ENCODE measurements at places on chromosomes 16 and 17.

GRCh38 chr17:12927541-12928425 is 90.0 kb downstream of the ELAC2 start:
- peak; percentile 72 for DNase-seq

GRCh38 chr17:57045868-57046704 is 39.0 kb upstream of the AKAP1 start:
- DNase-seq, result no peak

GRCh38 chr17:32285746-32286517 is 20.3 kb downstream of the RHBDL3 start:
- DNase-seq, result no peak

- DNase-seq, result no peak
Observed at GRCh38 chr16:48608871-48609651, 919 bp downstream of the N4BP1 start.

GRCh38 chr17:81285179-81285878 is 9.8 kb downstream of the SLC38A10 start:
- peak; percentile 94 for DNase-seq

DNA sequence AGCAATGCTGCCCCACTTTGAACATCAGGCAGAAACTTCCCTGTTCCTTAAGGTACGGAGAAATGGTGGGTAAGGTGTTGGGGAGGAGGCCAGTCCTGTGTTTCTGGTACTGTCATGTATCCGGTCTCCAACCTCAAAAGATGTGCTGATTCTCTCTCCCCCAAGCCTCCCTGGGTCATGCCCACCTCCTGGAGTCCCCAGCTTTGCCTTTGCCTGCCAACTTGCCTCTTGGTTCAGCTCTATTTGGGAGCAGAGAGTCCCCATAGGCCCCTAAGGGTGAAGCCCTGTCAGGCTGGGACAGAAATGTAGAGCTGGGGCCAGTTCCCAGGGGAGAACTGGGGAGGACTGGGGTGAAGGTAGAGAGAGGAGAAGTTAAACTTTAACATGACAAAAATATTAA is 1.6 kb upstream of the TBX21 start:
- DNase-seq, result no peak

GRCh38 chr17:35900708-35901480 is 20.7 kb upstream of the CCL5 start:
- DNase-seq, result no peak

GRCh38 chr16:67731753-67732095 is 12.6 kb upstream of the GFOD2 start:
- DNase-seq, result no peak

DNA sequence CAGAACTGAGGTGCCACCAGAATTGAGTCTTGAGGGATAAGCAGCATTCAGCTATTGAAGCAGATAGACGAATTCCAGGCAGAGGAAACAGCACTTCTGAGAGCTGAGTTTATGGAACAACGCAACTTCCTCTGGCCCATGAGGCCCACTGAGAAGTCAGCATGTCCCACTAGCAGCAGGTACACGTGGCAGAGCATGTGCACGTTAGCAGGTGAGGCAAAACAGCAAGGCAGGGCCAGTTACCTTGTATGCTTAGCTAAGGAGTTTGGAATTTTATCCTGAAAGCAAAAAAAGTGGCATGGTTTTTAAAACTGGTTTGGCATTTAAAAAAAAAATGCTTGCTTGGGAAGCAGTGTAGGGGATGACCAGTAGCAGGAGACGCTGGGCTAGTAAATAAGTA is 305.6 kb downstream of the CPPED1 start:
- no peak for DNase-seq

DNA sequence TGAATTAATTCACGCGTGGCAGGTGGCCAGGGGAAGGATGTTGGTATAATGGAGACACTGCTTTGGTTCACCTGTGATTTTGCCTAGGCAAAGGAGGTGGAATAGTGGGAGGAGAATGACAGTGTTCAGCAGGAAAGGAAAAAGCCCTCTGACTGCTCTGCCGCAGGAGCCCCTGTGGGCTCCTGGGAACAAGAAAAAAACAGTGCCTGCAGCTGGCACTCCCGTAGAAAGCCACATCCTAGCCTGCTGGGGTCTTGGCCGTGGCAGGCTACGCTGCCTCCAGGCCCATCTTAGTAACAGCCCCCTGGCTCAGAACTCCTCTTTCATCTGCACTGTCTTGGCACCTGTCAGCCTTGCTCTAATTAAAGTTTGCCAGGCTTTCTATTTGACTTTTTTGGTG is 20.6 kb downstream of the ADORA2B start:
- DNase-seq, result no peak

DNA sequence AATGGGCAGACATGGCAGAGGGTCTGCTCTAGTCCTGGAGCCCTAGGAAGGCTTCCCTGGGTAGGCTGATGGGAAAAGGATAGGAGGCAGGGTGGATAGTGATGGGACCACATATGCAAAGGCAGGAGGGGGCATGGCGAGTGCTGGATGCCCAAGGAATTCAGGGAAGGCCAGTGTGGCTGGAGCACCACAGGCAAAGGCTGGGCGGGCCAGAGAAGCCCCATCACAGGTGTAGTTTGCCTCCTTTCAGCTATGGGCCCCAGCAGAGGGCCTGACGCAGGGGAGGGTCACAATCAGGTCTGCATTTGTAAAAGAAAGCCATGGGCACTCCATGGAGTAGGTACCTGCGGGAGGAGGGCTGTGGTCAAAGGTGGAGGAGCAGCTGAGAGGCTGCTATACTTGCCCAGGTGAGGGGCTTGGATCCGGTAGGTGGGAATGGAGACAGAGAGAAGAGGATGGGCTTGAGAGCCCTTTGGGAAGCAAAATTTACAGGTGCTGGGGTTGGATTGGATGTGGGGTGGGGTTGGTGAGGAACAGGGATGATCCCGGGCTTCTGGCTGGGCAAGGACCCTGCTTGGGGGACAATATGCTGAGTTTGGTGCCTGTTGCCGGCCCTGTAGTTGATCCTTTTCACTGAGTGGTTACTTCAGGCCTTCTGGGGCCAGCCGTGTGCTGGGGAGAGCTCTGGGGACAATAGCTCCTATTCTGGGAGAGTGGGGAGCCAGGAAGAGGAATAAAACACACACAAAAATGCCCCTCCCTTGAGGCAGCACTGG is 6.5 kb upstream of the COL1A1 start:
- no peak for DNase-seq

DNA sequence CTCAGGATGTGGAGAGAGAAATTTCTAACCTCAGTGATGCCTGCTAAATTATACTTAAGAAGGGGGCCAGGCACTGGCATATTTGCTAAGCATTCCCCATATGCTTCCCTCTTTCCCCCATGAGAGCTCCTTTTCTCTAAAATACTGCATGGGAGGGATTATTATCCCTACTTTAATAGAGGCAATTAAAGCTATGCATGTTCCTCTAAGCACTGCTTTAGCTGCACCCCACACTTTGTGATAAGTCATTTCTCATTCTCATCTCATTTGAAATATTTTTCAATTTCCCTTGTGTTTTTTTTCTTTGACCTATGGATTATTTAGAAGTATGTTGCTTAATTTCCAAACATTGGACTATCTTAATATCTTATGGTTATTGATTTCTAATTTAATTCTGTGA is 72.1 kb upstream of the CIBAR2 start:
- DNase-seq, result no peak

DNA sequence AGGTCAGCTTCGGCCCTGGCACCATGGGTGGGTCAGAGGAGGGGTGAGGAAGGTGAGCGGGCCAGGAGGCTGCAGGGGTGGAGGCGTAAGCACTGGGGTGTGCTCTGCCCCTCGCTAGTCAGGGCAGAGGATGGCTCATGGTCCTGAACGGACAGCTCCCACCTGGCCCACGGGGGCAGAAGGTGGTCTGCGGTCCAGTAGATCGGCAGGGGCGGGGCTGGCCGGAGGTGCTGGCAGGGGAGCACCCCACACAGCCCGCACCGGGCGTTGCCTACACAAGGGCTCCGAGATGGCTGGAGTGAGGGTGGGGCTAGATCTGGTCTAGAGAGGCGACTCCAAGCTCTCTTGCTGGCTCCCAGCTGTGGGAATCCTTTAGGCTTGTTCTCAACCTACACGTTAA is 8.2 kb downstream of the NPTX1 start:
- no peak for DNase-seq

DNA sequence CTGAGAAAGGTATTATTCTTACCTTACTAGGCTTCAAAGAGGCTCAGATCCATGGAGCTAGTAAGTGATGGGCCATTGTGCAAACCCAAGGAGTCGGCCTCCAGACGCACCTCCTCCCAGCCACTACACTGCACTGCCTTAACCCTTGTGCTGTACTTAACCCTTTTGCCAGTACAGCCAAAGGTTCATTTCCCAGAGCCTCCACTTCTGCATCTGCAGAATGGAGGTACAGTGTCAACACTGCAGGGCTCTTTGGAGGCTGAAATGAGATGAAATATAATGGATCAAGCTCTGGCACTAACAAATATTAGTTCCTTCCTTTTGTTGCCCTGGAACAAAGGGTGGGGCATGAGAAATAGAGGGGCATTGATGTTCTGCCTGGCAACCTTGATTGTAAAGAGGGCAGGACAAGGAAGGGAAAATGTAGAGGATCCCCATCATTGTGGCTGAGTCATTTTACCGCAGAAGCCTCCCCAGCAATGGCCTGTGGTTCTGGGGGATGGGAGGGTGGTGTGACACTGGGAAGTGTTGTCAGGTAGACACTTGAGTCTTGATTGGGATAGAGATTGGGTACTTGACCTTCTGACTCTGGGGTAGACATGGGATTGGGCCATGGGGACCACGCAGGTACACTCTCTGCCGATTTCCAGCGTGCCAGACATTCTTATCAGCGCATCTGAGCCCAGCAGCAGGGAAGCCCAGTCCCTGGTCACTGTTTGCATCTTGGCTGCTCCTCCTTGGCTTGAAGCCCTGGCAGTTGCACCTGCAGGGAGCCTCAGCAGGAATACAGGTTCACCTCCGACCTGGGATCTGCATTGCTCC is 84.0 kb downstream of the MSI2 start:
- no peak for DNase-seq

DNA sequence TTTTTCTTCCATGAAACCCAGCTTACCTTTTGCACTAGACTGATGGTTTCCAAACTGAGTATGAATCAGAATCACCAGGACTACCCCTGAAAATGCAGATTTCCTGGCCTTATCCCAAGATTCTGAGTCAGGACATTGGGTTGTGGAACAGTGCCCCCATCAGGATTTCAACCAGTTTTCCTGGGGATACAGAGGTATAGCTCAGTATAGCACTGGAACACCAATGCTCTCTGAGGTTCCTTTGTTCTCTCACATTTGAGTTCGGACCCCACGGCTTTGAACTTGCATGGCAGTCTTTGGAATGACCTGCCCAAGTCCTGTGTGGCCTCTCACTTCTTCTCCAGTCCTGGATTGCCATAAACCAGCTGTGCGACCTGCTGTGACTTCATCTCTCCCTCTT is 12.8 kb upstream of the CCL8 start:
- peak; percentile 89 for DNase-seq

- no peak for DNase-seq
Observed at GRCh38 chr17:74446551-74447500, 14.9 kb downstream of the GPRC5C start.

GRCh38 chr17:78669256-78669974 is 92.2 kb upstream of the DNAH17 start:
- no peak for DNase-seq

DNA sequence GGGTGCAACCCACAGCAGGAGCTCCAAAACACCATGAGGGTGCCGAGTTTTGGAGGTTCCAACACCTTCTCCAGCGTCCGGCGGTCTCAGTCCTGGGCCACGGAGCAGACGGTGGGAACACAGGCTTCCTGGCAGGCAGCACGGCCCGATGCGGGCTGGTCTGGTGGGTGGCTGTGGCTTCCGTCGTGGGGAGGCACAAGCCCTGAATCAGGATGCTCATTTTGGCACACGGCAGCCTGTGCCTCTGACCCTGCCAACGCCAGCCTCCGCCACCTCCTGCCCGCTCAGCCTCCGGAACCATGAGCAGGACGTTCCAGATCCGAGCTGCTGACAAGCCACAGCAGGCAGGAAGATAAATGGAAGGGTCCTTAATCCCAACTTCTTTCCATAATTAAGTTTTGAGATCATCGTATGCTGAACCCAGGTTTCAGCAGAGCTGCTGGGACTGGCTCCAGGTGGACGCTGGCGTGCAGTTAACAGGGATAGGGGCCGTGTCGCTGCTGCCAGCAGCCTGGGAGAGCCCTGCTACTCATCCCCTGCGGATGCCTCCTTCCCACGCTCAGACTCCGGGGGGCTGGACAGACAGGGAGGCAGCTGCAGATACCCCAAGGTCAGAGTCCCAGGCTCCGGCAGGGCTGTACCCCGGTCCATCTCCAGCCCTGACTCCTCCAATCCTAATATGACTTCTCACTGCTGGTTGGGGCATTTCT is 136.6 kb downstream of the ENGASE start:
- DNase-seq, result no peak

GRCh38 chr16:78069913-78070312 is 29.5 kb upstream of the WWOX start:
- DNase-seq, result no peak

DNA sequence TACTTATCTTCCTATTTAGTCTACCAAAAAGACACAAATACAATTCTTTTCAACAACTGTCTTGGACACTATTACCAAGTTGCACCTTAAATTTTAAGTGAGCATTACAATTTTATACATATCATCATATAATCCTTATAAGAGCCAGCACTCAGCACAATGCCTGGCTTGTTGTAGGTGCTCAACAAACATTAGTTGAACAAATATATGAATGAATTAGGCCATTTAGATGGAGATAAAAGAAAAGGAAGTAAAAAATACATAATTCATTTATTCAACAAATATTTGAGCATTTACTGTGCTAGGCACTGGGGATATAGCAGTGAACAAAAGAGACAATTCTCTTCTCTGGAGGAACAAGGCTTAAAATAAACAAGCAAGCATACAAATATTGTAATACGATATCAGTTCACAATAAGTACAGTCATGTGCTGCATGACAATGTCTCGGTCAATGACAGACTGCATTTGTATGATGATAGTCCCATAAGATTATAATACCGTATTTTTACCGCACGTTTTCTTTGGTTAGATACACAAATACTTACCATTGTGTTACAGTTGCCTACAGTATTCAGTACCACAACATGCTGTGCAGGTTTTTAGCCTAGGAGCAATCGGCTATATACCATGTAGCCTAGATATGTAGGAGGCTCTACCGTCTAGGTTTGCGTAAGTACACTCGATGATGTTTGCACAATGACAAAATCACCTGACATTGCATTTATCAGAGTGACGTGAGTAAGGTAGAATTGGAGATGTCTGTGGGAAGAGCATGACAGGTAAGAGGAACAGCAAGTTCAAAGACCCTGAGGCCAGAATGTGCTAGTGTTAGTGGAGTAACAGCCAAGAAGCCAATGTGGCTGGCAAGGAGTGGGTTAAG is 86.4 kb upstream of the HS3ST2 start:
- DNase-seq, result no peak

- DNase-seq, result no peak
Observed at GRCh38 chr17:33469911-33470310, 176.8 kb upstream of the ASIC2 start.

DNA sequence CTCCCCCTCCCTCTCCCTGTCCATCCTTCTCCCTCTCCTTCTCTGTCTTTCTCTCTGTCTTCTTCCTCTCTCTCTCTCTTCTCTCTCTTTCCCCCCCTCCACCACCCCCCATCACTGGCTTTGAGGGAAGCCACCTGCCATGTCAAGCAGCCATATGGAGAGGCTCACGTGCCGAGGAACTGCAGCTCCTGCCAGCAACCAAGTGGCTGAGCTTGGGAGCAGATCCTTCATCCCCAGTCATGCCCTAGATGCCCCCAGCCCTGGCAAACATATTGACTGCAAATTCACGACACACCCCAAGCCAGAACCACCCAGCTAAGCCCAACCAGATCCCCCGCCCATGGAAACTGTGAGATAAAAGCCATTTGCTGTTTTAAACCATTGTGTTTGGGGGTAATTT is 40.9 kb upstream of the RBFOX3 start:
- peak; percentile 87 for DNase-seq

Measured in esophagus muscularis mucosa (tissue), 4 donors.